Stimulated activated CD4-positive, alpha-beta T cell treated with anti-CD3 and anti-CD28 coated beads, Interleukin-1b, Interleukin-23, amount 100 ng/mL, for 4 hours (primary cell): ENCODE measurements at places on chromosomes 7 and 10.

DNA sequence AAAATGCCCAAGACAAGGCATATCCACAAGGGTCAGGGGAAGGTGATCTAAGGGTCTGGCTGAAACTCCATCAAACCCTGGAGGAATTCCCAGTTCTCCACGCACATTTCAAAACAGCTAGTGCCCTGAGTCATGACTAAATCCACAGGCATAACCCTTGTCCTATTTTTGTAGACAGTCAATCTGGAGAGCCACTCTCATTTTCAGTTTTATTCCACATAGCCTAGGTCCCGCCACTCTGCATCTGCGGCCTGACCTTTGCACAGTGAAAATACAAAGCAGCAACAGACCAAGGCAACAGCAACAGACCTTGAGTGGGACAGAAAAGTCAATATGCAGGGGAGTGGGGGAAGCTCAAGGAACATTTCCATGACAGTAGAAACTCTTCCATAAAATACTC lies 201.4 kb upstream of the NPVF start:
- DNase-seq = no peak

GRCh38 chr7:151013733-151014497 lies 10.4 kb downstream of the ATG9B start:
- peak; percentile 67 for DNase-seq

DNA sequence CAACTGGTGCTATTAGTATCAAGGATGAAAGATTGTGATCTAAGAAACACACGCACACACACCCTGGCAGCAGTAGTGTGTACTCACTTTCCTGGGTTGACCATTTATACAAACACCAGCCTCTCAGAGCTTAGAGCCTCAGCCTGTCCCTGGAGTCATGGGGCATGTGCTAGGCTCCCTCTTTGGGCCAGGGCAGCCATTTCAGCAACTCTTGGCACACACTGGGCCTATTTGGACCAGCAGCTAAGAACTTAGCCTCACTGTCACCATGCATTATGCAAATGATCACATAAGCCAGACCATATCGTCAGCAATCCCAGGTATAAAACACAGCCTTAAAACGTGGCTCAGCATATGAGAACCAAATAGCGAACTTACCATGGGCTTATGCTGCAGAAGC lies 51.3 kb downstream of the GLI3 start:
- no peak for DNase-seq

DNA sequence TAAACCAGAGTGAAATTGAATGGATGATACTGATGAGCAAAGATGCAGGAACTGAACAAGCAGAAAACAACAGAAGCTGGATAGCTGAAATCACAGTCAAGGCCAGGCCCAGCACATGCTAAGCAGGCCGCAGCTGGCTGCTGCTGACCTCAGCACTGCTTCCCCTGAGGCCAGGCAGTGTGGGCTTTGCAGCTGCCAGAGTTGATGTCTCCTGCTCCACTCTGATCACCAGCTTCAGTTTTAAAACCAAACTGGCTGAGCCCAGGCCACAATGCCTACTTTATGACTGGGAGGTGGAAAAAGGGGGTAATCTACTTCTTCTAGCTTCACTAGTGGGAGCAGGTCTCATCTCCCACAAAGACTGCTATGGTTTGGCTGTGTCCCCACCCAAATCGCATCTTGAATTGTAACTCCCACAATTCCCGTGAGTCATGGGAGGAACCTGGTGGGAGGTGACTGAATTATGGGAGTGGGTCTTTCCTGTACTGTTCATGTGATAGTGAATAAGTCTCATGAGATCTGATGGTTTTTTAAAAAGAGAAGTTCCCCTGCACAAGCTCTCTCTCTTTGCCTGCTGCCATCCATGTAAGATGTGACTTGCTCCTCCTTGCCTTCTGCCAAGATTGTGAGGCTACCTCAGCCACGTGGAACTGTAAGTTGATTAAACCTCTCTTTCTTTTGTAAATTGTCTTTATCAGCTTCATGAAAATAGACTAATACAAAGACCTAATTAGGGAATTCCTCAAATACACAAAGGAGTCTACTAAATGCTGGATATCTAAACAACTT lies 136.4 kb upstream of the ITGB1 start:
- no peak for DNase-seq

- no peak for DNase-seq
Measured at GRCh38 chr7:7100432-7100849, 81.9 kb upstream of the C1GALT1 start.

- no peak for DNase-seq
Measured at GRCh38 chr7:100865372-100865911, 1.7 kb upstream of the TRIP6 start.

DNA sequence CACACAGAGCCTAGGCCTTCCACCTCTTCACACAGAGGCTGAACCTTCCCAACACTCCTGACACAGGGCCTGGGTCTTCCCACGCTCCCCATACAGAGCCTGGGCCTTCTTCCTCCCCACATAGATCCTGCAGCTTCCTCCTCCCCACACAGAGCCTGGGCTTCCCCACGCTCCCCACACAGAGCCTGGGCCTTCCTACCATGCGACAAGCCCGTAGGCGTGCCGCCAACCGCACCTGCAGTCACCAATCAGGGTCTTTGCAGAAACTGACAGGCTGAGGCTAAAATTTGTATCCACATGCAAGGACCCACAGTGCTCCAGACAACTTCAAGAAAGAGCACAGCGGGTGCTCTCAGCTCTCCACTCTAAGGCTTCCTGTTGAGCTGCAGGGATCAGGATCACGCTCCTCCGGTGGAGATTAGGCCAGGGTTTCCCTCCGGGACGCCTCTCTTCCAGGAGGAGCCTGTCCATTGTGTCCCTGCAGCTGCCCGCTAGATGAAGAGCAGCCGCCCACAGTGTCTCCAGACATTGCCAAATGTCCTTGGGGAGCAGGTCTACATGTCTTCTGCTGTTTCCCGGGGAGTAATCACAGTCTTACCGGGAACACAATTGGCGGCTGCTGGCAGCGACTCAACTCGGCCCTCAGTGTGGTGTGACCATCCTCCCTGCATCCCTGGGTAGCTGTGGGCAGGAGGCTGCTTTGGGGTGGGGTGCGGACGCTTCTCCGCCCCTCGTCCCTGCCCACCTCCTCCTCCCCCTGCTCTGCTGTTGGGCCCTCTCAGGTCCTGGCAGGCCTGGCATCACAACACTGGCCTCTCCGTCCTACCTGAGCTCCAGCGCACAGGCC lies 9.7 kb downstream of the CFAP46 start:
- no peak for DNase-seq

GRCh38 chr7:64686493-64687184 lies 20.7 kb downstream of the ZNF107 start:
- no peak for DNase-seq

GRCh38 chr10:131252567-131253276 lies 58.8 kb downstream of the TCERG1L start:
- DNase-seq = no peak

GRCh38 chr7:25369786-25370185 lies 141.5 kb upstream of the NPVF start:
- DNase-seq = no peak

GRCh38 chr10:109932968-109933367 lies 9.7 kb upstream of the XPNPEP1 start:
- DNase-seq = no peak

DNA sequence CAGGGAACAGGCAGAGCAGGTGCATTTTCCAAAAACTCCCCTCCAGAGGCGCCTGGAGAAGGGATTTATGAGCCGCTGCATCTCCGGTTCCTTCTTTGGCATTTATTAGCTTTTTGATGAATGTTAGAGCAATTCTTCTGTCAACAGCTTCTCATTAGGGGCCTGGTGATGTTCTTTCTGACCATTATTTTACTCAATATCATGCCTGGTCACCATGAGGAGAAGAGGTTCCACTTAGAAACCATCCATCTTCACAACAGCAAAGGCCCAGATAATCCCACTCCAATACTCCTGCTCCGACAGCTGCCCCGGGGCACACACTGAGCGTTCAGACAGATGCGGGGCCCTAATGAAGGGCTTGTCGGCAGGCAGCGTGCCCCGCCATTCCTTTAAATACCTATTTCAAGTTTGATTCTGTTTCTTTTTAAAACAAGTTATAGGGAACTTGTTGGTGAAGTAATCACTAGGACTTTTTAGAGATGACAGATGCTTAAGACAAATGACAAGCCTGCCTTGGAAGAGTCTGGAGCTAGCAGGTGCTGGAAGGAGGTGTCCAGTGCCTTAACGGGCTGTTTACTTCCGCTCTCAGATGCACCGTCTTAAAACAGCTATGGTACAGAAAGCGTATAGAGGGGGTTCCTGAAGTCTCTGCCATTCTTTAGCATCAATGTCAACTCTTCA lies 31.7 kb downstream of the ECHDC3 start:
- DNase-seq = no peak

DNA sequence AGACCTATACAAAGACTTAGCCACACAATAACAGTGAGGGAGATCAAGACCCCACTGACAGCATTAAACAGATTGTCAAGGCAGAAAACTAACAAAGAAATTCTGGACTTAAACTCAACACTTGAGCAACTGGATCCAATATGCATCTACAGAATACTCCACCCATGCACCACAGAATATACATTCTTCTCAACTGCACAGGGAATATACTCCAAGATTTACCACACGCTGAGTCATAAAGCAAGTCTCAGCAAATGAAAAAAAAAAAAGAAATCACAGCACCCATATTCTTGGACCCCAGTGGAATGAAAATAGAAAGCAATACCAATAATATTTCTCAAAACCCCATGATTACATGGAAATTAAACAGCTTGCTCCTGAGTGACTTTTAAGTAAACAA lies 680.2 kb downstream of the PCDH15 start:
- DNase-seq = no peak
